ENCODE measurements at places on chromosomes 7 and 10.

- DNase-seq = no peak
Observed at GRCh38 chr7:98548971-98549370, 68.1 kb upstream of the NPTX2 start.

DNA sequence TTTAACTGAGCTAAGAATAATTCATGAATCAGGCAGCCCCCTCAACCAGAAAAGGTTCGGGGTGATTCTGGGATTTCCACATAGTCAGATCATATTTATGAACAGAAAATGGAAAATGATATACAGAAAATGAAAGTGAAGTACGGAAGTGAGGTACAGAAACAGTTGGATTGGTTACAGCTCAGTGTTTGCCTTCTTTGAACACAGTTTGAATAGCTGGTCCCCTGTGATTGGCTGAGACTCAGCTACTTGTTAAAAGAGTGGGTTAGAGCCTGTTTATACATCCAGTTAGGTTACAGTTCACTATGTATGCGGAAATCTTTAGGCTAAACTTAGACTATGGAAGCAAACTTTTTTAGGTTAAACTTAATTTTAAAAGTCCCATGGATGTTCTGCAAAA, 511.7 kb downstream of the PLXDC2 start:
- DNase-seq = no peak

- DNase-seq = no peak
Observed at GRCh38 chr10:68861253-68861652, 33.9 kb downstream of the STOX1 start.

DNA sequence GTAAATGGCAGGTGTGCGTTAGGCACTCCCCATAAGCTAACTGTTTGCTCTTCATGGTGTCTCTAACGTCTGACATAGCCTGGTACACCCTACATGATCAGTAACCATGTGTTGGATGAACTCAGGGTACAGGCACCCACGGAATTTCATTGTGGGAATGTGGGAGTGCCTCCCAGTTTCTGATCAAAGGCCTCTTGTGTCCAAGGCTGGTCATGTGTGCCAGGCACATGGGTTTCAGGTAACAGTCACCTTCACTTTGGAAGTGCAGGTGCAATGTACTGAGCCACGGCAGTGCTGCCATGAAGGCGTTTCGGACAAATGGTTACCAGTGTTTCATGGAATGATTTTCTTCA, 298.3 kb downstream of the DNAJB6 start:
- no peak for DNase-seq

- no peak for DNase-seq
Observed at GRCh38 chr7:54145716-54146115, 396.5 kb upstream of the VSTM2A start.

GRCh38 chr10:86600296-86600695, 54.1 kb upstream of the OPN4 start:
- DNase-seq = no peak

GRCh38 chr10:85145966-85146365, 817.6 kb downstream of the CCSER2 start:
- DNase-seq = no peak

DNA sequence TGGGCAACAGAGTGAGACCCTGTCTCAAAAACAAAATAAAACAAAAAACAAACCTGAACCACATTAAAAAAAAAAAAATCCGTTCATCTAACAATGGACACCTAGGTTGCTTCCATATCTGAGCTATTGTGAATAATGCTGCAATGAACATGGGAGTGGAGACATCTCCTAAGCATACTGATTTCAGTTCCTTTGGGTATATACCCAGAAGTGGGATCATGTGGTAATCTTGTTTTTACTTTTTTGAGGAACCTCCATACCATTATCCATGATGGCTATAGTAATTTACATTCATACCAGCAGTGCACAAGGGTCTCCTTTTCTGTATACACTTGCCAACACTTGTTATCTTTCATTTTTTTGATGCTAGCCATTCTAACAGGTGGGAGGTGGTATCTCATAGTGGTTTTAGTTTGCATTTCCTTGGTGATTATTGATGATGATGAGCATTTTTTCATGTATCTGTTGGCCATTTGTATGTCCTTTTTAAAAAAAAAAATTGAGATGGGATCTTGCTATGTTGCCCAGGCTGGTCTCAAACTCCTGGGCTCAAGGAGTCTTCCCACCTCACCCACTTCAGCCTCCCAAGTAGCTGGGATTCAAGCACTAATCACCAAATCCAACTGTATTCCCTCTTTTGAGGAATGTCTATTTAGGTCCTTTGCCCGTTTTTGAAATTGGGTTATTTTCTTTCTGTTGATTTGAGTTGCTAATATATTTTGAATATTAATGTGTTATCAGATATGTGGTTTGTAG, 17.5 kb downstream of the CDK13 start:
- DNase-seq = no peak

DNA sequence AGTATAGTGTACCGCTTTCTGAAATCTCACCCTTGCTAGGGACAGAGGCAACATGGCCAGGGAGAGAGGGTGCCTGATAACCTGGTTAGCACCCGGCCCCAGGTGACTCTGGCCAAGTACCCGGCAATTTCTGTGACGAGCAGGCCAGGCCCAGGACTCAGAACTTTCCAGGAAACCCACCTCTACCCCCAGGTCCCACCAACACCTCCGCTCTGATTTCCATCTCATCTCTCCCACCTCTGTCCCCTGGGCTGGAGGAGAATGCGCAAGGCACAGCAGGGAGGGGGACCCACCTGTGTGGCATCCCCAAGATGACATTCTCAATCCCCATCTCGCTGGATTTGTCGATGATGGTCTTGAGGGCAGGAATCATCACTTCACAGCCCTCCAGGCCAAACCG, 11.6 kb downstream of the OGDHL start:
- no peak for DNase-seq

DNA sequence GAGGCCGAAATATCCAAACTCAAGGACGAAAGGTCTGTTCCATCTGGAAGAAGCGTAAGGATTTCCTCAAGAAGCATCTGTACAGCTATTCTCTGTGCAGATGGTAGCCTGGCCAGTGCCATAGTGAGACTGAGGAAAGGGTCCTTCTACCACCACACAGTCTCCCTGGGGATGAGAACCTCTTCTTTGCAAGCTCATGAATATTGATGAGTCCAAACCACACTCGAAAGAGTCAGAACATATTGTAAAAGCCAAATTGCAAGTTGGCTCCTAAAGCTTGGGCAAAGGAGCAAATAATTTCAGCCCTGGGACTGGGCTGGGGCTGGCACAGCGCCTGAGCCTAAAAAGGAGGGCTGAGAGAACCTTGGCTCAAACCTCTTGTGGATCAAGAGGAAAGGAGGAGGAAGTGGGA, 66.1 kb upstream of the PIP4K2A start:
- DNase-seq = no peak

- DNase-seq = peak; percentile 59
Observed at GRCh38 chr10:48523212-48523819, 81.6 kb downstream of the ARHGAP22 start.

GRCh38 chr7:51128545-51129435, 187.8 kb downstream of the COBL start:
- DNase-seq = no peak

GRCh38 chr10:3714531-3714930, 70.5 kb downstream of the KLF6 start:
- no peak for DNase-seq

- DNase-seq = peak; percentile 41
Observed at GRCh38 chr10:34655286-34656170, 159.6 kb downstream of the PARD3 start.

GRCh38 chr10:59580026-59580863, 129.4 kb downstream of the SLC16A9 start:
- DNase-seq = no peak

DNA sequence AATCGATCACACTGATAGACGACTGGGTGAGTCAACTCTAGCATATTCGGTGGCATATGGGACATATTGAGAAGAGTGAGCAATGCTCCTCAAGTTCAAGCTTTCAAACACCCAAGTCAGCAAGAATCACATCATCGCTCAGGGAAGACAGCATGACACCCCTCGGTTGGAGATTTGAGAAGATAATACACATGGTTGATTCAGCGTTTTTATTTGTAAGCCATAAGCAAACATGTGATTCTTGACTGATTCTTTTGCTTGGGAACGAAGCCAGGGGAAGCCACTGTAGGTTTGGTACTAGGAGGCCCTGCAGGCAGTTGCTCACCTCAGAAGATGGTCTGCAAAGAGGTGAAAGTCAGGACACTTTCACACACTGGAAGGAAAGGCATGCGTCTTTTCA, 12.6 kb downstream of the UCMA start:
- DNase-seq = no peak

GRCh38 chr7:1431634-1432380, 27.5 kb downstream of the MICALL2 start:
- DNase-seq = no peak

DNA sequence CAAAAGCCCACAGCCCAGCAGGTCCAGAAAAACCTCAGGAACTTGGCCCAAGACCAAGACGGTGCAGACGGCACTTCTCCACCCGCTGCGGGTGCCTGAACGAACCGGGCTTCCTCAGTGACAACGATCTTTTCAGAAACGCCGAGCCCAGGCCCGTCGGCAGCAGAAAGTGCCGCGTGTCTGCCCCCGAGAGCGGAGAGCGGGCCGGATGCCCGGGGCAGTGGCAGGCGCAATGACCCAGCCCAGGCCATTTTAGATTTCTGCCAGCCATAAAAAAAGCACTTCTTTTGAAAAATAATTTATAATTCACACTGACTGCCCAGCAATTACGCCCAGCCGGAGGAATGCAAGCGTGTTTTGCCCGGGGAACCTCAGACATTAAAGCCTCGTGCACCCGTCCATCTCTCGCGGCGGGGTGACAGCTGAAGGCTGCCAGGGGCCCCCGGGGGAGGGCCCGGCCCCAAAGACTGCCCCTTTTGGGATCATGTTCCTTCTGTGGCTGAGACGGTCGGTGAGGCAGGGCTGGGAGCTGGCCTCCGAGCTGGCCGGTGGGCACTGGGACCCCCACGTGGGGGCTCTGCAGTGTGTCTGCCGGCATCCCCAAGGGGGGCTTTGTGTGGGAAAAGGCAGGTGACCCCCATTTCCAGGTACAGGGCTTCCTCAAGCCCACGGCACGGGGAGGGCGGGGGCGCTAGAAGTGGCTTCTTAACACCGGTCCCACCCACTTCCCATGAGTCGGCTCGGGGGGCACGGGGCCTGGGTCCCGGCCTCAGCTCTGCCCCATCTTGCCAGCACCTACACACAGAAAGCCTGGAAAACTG, 71.3 kb upstream of the PDGFA start:
- no peak for DNase-seq

GRCh38 chr7:23184709-23185359, 3.0 kb downstream of the NUP42 start:
- DNase-seq = no peak

- DNase-seq = no peak
Observed at GRCh38 chr10:34905200-34905927, 90.3 kb upstream of the PARD3 start.

DNA sequence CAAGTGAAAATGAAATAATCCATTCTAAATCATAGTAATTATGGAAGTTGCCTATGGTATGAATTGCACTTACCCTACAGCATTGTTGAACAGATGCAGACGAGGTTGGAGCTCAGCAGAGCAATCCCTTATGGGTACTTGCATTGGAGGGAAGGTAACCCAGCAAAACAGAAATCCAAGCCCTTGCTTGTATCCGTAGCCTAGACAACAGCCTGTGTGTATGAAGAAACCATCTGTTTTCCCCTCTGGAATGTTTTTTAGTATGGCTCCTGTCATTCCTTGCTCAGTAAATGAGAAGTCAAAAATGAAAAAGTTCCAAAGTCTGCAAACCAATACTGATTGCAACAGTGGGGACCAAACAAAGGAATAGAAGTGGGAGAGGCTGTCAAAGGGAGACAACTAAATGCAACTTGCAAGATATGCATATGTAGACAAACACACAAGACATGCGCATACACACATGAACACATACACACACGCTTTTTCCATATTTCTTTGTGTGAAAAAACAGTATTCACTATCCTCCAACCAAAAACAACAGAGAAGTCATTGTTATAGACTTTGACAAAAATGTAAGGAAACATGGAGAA, 260.8 kb downstream of the DYNC1I1 start:
- no peak for DNase-seq

- no peak for DNase-seq
Observed at GRCh38 chr7:2242541-2243429, 759 bp downstream of the NUDT1 start.

DNA sequence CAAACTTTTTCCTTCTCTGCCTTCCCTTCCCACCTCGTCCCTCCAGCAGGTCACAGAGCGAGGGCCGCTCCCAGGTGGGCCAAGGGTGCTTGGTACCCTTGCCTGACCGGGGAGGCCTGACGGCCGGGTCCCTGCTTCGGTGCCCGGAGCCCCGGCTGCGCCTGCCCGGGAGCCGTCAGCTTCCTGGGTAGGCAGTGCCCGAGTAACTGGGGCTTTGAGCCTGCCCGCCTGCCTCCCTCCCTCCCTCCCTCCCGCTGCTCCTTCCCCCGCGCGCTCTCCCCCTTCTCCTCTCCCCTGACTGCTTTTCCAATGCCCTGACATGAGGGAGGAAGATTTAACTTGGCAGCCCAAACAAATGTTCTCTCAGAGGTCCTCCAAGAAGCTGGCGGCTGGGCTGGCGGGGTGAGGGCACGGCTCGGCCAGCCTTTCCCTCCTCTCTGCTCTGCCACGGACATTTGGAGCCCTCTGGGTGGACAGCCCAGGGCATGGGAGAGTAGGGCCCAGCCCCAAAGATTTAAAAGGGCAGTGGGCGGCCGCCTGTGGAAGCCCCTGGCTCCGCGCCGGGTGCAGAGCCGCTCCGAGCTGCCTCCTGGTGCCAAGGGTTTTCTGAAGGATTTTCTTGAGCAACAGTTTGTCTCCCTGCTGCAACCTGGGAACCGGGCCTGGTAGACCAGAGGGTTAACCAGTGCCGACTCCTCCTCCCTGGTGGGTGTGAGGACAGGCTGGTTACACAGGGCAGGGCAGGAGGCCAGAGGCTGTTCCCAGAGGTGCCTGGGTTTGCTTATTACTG, 2.0 kb downstream of the ZMIZ1 start:
- DNase-seq = no peak

- no peak for DNase-seq
Observed at GRCh38 chr10:89565180-89565579, 29.8 kb upstream of the SLC16A12 start.

DNA sequence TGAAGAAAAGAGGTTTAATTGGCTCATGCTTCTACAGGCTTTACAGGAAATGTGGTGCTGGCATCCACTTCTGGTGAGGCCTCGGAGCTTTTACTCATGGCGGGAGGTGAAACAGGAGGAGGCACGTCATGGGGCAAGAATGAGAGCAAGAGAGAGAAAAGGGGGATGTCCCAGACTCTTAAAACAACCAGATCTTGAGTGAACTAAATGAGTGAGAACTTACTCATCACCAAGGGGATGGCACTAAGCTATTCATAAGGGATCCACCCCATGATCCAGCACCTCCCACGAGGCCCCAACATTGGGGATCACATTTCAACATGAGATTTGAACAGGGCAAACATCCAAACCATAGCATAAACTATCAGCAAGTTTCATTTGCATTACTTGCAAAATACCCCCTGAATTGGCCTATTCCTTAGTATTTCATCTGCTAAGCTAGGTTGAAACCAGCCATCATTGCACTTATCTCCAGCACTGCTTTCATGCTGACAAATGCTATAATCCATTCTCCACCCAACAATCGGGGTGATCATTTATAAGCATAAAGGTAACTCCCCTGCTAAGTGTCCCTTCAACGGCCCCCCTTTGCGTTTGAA, 179.0 kb downstream of the NOC3L start:
- DNase-seq = peak; percentile 71

GRCh38 chr7:17307969-17308648, 9.7 kb downstream of the AHR start:
- no peak for DNase-seq

GRCh38 chr10:21873198-21873597, 130.3 kb downstream of the DNAJC1 start:
- DNase-seq = no peak
